Mammary microvascular endothelial cell (primary cell): ENCODE measurements at places on chromosomes 7 and 10. TPM values are rescaled to one million over a fixed set of nuclear protein-coding genes. Genes with fewer than 3 reads are reported as not detected.

Gene LLCFC1
- not detected in 2 replicates for total RNA-seq

Gene ZNF425
- total RNA-seq = 0.40 and 0.74 TPM in 2 replicates

Gene H2BK1
- total RNA-seq = not detected in 2 replicates

Gene CREB5
- total RNA-seq = 8.3 and 12.0 TPM in 2 replicates

Gene XRCC2
- 4.7 and 6.5 TPM in 2 replicates for total RNA-seq

Gene FAM13C
- total RNA-seq = 0.20 and 0.73 TPM in 2 replicates

Gene MLLT10
- 19.3 and 30.3 TPM in 2 replicates for total RNA-seq

Gene TMEM184A
- 0.07 and 0.25 TPM in 2 replicates for total RNA-seq

Gene RSPH10B
- 0.05 and 0.53 TPM in 2 replicates for total RNA-seq

Gene FBXO24
- total RNA-seq = 1.00 TPM in 1 of 2 replicates, not detected in the other

Gene UPK3B
- 1.1 TPM in 1 of 2 replicates, not detected in the other for total RNA-seq

Gene CPXM2
- total RNA-seq = 7.0 and 7.8 TPM in 2 replicates

Gene FAM25G
- not detected in 2 replicates for total RNA-seq

Gene OR2F1
- total RNA-seq = not detected in 2 replicates

Gene SLC29A4
- total RNA-seq = 0.67 and 1.2 TPM in 2 replicates

Gene ZCCHC24
- total RNA-seq = 3.1 and 5.2 TPM in 2 replicates

Gene C10orf143
- 1.1 TPM in 1 of 2 replicates, not detected in the other for total RNA-seq

Gene DAGLB
- total RNA-seq = 9.6 and 13.2 TPM in 2 replicates

Gene TMEM176A
- not detected in 2 replicates for total RNA-seq

Gene PDE1C
- total RNA-seq = 7.2 and 9.5 TPM in 2 replicates

Gene PRKAR2B
- 56.7 and 58.6 TPM in 2 replicates for total RNA-seq

Gene GRM3
- total RNA-seq = not detected in 2 replicates

Gene ABCB4
- total RNA-seq = 2.1 TPM in 2 replicates

Gene CYP2E1
- total RNA-seq = under 0.01 and 0.10 TPM in 2 replicates

Gene MUC3A
- total RNA-seq = not detected in 2 replicates

Gene EFCAB10
- 0.44 TPM in 1 of 2 replicates, not detected in the other for total RNA-seq

Gene ITGB8
- 0.34 and 0.67 TPM in 2 replicates for total RNA-seq

Gene KCNIP2
- not detected in 2 replicates for total RNA-seq

Gene WEE2
- not detected in 2 replicates for total RNA-seq

Gene OIT3
- total RNA-seq = not detected in 2 replicates

Gene DMTF1
- 19.1 and 23.6 TPM in 2 replicates for total RNA-seq

Gene MPP7
- total RNA-seq = 0.34 and 0.47 TPM in 2 replicates

Gene DHX32
- total RNA-seq = 48.7 and 49.4 TPM in 2 replicates

Gene ZC3HAV1
- 42.4 and 45.8 TPM in 2 replicates for total RNA-seq

Gene ENTPD7
- 11.1 and 11.6 TPM in 2 replicates for total RNA-seq

Gene CYTH3
- 9.9 and 16.5 TPM in 2 replicates for total RNA-seq

Gene PRF1
- total RNA-seq = not detected in 2 replicates

Gene CALML5
- not detected in 2 replicates for total RNA-seq

Gene CFTR
- 1.7 TPM in 1 of 2 replicates, not detected in the other for total RNA-seq

Gene TIAL1
- total RNA-seq = 36.1 and 37.2 TPM in 2 replicates

Gene HKDC1
- total RNA-seq = 0.05 TPM in 1 of 2 replicates, not detected in the other

Gene KCNMA1
- 0.15 TPM in 1 of 2 replicates, not detected in the other for total RNA-seq

Gene CACNA2D1
- total RNA-seq = 10.3 and 18.3 TPM in 2 replicates

Gene CTAGE4
- total RNA-seq = 0.33 TPM in 1 of 2 replicates, not detected in the other

Gene OPALIN
- not detected in 2 replicates for total RNA-seq

Gene ZNF365
- 0.20 and 0.33 TPM in 2 replicates for total RNA-seq

Gene ADAM22
- total RNA-seq = 0.20 and 0.67 TPM in 2 replicates

Gene GTF2IRD1
- total RNA-seq = 11.6 and 16.9 TPM in 2 replicates

Gene PURB
- 10.8 and 11.5 TPM in 2 replicates for total RNA-seq

Gene OR2A7
- total RNA-seq = not detected in 2 replicates
